GM19239 (cell line): ENCODE measurements at places on chromosomes 2 and 18.
A peak's percentile ranks its signal among the peaks of the same experiment; 100 is the strongest.

DNA sequence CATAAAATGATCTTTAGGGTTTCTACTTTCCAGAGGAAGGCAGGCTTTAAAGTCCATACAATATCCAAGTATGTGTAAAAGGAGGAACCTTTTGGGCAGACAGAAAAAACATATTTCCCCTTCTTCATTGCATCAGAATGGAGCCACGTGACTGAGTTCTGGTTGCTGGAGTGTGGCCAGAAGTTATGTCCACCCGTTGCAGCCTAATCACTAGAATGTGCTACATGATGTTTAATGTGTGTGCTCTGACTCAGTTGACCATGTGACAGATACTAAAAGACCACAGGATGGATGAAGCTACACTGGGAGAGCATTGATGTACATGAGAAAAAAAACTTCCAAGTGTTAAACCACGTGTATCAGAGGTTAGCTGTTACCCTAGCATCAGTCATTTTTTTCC lies 460.9 kb downstream of the RIT2 start:
- no peak for DNase-seq

DNA sequence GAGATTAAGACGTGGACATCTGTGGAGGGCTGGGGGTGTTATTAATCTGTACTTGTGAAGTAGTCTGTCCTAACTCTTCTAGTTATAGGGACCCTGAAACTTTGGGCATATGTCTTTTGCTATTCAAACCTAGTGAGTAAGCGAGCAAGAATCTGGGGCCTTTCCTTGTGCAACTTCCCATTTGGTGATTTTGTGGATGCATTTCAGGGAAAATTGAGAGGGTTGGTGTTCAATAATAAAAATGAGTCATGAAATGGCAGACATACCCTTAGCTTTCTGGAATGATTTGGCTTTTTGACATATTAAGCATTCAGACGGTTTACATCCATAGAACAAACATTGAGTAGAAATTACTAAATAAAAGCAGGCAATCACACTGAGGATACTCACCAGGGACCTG lies 17.0 kb downstream of the COL4A4 start:
- no peak for DNase-seq

GRCh38 chr2:162520959-162521358 lies 177.0 kb downstream of the GCA start:
- DNase-seq = no peak

DNA sequence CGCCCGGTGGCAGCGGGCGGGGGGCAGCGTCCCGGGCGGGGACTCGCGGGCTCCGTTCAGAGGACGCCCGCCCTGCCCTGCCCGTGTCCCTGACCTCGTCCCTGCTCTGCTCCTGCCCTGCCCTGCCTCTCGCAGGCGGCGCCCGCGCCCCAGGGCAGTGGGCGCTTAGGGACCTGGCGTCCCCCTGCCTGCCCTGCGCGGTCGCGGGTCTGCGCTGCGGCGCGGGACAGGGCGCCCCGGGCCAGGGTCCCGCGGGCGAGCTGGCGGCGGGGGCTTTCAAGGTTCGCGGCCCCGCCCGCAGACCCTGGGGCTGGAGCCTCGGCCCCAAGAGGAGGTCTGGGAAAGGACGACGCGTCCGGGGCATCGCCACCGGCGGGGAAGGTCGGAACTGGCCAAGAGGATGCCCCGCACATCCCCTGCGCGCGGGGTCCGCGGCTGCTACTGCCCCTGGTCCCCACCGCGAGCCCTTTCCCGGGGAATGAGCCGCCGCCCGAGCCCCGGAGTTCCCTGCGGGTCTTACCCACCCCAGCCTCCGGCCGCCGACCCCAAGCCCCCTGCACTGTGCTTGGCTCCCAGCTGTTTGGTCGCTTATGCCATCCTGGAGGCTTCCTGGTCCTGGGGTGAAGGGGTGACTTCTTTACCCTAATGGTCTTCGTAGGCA lies 679 bp downstream of the RNF144A start:
- no peak for DNase-seq

DNA sequence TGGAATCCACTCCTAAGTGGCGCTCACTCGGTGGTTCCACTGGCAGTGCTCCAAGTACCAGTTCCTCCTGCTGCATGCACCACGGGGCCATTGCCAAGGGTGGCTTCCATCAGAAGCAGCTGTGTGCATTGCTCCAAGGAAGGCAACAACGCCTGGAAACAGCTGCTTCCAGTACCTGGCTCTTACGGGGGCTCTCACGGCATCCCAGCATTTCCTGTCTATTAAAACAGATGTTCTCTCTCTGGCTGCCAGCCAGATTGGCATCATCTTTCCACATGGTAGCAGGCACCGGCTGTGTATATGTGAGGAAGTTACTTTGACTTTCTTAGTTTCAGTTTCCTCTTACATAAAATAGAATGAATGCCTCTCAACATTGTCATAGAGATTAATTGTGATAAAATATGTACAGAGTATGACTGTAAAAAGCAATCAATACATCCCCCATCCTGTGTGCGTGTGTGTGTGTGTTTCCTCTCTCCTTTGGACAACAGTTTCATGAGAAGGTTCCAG lies 84.9 kb downstream of the CMPK2 start:
- DNase-seq = no peak

DNA sequence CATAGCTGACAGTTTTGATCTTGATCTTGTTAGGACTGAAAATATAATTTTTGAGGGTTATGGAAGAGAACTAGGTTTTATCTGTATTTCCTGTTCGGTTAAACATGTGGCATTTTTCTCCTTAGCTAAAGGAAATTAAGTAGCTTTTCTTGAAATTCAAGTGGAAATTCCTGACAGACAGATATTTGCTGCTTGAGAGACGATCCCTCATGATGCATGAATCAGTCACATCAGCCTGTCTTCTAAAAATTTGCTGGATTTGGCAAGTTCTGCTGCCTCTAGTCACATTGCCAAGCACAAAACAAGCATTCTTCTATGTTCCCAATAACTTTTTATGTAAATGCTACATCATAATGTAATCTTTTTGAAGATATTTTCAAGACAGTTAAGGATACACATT lies 201.8 kb upstream of the ATP5MC3 start:
- DNase-seq = no peak

- DNase-seq = no peak
Measured at GRCh38 chr18:6776188-6776587, 46.7 kb downstream of the ARHGAP28 start.

- no peak for DNase-seq
Measured at GRCh38 chr2:193668557-193669323, 1474.0 kb upstream of the TMEFF2 start.

- DNase-seq = no peak
Measured at GRCh38 chr2:127047716-127048617, 59.0 kb downstream of the BIN1 start.

GRCh38 chr2:203252818-203253217 lies 14.0 kb downstream of the CYP20A1 start:
- DNase-seq = no peak

DNA sequence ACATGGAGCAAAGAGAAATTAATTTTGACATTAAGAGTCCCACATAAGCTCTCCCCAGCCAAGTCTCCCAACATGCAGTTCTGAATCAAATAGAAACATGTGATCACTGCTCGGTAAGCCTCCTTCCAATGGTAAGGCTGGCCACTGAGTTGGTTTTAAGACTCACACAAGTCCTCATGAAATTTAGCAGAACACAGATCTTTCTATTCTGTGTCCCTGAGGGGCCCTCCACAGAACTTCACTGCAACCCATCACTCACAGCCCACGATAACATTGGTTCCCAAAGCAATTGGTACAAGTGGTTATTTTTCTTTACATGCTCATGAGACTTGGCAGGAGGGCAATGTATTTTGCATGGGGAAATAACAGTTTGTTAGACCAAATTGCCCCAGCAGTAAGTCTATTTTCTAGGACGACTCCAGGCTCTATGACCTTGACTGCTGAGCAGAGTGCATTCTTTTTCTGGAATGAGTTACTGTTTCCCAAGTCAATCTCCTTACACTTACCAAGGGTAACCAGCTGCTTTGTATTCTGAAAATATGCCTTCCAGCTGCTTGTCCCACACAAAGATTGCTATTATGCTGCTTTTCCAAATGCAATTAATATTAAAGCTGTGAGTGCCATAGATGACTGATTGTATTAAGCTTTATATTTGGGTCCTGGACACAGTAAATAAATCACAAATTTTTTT lies 142.3 kb upstream of the TANK start:
- no peak for DNase-seq

DNA sequence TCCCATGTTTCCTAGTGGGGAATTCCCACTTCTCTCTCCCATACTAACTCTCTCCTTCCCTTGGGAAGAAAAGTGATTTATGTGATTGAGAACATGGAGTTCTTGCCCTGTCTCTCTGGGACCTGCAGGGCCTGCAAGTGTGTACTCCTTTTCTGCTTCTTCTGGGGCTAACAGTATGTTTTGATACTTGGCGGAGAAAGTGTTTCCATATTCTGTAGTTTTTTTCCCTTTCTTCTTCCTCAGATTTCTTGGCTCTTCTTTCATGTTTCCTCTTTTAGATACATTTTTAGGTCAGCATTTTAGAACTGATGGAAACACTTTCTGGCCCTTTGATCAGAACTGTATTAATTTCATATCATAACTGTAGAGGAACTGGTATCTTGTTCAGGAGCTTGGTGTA lies 352.2 kb downstream of the DLGAP1 start:
- no peak for DNase-seq

- DNase-seq = peak; percentile 29
Measured at GRCh38 chr18:25164848-25165811, 186.8 kb downstream of the ZNF521 start.

DNA sequence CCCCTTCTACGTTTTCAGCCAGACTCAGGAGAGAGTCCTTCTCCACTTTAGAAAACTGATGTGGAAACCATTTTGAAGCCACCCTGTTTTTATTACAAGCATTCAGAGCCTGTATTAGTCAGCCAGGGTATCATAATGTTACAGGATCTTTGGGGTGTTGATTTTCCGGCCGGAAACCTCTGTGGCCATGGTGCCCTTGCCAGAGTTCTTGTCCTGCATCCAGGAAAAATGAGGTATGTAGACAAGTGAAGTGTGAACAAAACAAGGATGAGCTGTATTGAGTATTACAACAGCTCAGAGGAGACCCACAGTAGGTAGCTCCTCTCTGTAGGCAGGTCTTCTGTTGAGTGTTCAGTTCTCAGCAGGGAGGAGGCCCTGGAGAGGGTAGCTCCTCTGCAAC lies 241.0 kb upstream of the COPS8 start:
- DNase-seq = no peak

GRCh38 chr2:4673025-4673489 lies 969.7 kb downstream of the DCDC2C start:
- no peak for DNase-seq

DNA sequence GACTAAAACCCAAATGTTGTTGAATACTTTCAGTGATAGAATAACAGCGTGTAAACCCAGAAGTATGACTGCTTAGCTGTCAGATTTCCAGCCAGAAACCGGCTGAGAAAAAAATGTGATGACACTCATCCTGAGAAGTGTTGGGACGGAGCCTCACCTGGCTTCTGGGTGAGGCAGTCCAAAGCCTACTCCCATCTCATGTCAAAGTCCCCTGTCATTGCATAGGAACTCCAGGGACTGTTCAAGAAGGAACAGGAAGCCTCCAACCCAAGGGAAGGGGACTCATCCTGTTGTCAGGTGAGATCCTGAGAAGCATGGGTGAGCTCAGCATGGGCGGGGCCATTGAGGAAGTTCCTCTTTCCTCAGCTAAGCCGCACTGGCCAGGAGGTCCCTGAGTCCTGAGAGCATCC lies 11.3 kb upstream of the CHRNA1 start:
- DNase-seq = no peak

DNA sequence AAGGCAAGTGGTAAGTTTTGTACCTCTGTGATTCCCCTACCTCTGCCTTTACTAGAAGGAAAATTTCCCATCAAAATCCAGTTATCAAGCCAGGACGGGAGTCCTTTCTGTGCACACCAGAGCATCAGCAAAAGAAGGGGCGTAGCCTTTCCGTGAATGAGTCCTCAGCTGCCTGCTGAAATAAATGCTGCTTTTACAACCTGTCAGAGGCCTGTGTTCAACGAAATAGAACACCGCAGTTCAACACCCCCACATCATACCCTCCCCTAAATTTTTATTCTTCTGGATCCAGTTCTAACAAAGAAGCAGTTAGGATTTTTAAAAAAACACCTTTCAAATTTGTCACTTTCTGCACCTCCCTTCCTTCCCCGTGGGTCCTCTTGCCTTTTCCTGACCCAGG lies 135.8 kb downstream of the SETBP1 start:
- no peak for DNase-seq

- DNase-seq = no peak
Measured at GRCh38 chr2:233165895-233166661, 85.4 kb upstream of the ATG16L1 start.

DNA sequence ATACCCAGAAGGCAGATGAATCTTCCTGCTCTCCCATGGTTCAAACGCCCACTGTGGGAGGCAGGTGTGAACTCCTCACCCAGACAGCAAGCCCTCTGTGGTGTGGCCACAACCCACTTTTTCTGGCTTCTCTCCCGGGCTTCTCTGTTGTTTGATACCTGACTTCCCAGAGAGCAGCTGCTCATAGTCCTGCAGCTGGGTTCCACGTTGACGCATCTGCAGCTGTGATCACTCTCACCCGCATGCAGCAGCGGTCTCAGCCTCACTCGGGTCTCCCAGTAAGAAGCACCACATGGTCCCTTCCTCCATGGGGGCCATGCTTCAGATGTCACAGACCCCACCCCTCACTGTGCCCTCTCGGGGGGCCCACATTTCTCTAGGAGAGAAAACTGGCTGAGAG lies 3.5 kb downstream of the ASPRV1 start:
- DNase-seq = no peak

DNA sequence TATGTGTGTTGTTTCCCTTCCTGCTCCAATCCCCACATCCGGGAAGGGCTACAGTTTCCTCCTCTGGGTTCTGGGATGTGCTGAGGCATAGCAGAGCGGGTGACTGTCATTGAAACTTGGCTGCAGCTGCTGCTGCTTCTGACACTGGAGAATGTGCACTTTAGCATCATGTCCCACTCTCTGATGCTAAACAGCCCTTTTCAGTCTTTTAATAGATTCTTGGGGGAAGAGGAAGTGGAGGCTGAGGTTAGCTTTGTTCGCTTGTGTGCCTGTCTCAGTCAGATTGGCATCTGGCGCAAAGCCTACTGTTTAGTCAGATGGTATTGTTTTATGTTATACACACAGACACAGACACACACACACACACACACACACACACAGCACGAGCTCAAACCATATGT lies 136.5 kb upstream of the RND3 start:
- no peak for DNase-seq

- DNase-seq = no peak
Measured at GRCh38 chr2:45739796-45740485, 88.5 kb downstream of the PRKCE start.
